GM23338 (cell line): ENCODE measurements at places on chromosomes 3 and 15. TPM values are rescaled to one million over a fixed set of nuclear protein-coding genes. Genes with fewer than 3 reads are reported as not detected.

DNA sequence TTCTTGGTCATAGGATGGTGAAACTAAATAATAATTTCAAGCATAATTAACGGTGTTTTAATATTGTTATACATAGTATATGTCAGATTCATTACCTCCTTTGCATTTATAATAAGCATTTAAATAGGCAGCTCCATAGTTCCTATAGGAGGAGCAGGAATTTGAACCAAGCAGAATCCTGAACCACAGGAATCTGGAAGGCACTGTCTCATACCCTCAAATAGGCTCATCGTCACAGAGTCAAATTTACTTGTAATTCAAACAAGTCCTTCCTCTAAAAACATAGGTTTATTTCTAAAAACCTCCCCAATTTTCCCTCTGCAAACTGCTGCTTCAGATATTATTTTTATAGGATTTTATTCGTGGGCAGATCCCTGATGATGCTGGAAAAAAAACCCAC lies 376.3 kb upstream of the ARHGEF26 start:
- no peak for DNase-seq

DNA sequence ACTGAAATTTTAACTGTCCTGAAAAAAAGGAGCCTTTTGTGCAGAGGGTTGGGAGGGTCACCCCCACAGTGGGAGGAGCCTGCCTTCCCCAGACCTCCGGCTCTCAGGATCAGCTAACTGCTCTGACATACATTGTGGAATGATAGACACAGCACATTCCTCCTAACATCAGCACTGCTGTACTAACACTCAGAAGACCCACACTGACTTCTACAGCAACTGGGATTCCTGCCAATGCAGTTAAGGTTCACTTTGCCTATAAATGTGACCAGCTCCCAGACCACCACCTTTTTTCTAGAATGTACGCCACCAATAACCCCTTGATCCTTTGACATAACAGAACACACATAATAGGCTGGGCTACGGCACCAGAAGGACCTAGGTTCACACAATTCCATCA lies 3.2 kb downstream of the CPEB1 start:
- DNase-seq = peak; percentile 23

Gene CHRM5
- total RNA-seq = not detected in 2 replicates

Gene SEMA3F
- total RNA-seq = 32.6 and 67.6 TPM in 2 replicates

Gene TFDP2
- total RNA-seq = 105 and 150 TPM in 2 replicates

Gene CISH
- 2.7 and 3.6 TPM in 2 replicates for total RNA-seq

GRCh38 chr15:77907824-77908751 lies 169.4 kb downstream of the TBC1D2B start:
- DNase-seq = peak; percentile 91

Gene DCLK3
- total RNA-seq = 0.62 and 0.66 TPM in 2 replicates

- DNase-seq = no peak
These were observed 427.9 kb upstream of the RASGRP1 start for GRCh38 chr15:38992506-38992905.

Gene CLRN1
- total RNA-seq = 0.69 and 0.93 TPM in 2 replicates
